NCI-H1092 (cell line): ENCODE measurements at places on chromosomes 4 and X.
A peak's percentile ranks its signal among the peaks of the same experiment; 100 is the strongest.

- DNase-seq, result no peak
Observed at GRCh38 chr4:84171871-84172270, 327.2 kb downstream of the NKX6-1 start.

GRCh38 chrX:5959286-5959685 is 269.4 kb downstream of the NLGN4X start:
- no peak for DNase-seq

GRCh38 chrX:154449618-154450017 is 5.7 kb downstream of the FAM50A start:
- no peak for DNase-seq

GRCh38 chrX:40310447-40310846 is 212.7 kb upstream of the BCOR start:
- no peak for DNase-seq

DNA sequence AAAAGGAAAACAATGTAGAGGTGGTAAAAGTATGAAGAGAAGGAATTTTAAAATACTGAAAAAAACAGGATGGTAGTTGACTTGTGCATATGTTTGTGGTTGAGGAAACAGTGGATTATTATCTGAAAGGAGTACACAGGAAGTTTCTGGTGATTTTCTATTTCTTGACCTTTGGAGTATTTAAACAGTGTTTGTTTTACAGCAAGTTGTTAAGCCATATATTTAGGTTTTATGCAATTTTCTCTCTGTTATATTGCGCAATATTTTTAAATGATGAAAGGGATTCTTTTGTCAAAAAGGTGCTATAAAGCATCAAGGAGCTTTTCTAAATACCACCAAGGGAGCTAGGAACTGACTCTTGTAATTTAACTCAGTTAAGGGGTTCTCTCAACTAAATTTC is 343.1 kb upstream of the MAOA start:
- no peak for DNase-seq

GRCh38 chr4:109947457-109947856 is 34.8 kb downstream of the EGF start:
- no peak for DNase-seq

DNA sequence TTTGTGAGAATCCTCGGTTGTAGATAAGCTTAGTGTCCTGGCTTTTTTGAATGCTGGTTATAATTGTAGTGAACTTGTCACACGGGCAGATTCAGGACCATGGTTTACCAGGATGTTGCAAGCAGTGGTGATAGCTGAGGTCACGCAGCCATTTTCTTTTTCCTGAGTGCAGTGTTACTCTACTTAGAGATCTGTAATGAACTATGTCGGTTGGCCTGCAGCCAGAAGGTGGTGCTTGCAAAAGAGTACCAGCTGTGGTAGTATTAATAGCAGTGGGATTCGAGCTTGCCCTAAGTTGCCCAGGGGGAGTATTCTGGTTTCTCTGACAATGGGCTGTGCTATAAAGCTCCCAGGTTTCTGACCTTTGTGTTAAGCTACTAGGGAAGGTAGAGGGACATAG is 368.9 kb downstream of the SLITRK2 start:
- DNase-seq, result no peak

DNA sequence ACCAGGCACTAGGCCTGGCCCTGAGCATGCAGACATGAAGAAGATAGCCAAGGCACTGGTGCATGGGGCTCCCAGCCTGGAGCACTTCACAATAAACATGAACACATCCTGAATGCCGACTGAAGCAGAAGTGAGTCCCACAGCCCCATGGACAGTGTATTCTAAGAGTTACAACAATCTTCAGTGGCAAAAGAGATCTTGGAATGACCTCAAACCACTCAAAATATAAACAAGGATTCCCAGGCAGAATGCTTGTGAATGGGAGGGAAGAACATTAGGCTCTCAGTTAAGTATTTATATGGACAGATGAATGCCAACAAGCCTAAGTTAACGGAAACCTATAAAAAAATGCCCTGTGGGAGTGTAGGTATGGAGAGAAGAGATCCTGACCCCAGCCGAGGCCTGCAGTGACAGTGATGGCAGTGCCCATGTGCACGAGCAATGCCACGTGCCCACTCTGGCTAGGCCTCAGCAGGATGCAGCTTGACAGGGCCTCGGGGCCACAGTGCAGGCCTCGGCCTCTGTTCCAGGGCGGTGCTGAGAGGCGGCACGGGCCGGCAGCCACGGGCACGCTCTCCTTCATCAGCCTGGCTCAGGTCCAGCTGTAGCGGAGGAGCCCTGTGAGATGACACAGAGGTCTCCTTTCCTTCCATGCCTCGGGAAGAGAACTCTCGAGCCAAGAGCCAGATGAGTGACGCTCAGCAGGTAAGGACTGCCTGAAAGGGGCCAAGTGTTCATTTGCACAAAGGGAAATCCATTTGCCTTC is 49.2 kb downstream of the IRF2 start:
- no peak for DNase-seq

DNA sequence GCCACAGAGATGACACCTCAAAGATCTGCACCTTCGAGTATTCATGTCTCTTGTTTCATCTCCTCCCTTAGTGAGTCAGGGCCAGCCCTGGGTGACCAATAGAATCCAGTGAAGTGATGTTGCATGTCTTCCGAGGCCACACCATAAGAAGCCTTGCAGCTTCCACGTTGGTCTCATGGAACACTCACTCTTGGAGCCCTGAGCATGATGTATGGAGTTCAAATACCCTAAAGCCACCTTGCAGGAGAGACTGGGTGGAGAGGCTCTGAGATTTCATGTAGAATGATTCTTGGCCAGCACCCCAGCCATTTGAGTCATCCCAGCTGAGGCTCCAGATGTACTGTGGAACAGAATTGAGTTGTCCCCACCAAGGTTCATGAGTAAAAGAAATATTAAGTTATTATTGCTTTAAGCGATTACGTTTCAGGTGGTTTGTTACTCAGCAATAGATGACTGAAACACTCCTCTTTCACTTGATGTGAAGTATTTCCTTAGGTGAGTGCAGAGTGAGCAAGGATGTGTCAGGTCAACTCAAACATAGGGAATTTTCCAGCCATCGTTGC is 5.0 kb upstream of the RP2 start:
- no peak for DNase-seq

GRCh38 chrX:17403189-17403691 is 28.2 kb downstream of the NHS start:
- DNase-seq, result no peak

GRCh38 chrX:25003066-25003849 is 12.5 kb downstream of the ARX start:
- DNase-seq, result no peak

- no peak for DNase-seq
Observed at GRCh38 chr4:109313168-109314133, 11.0 kb upstream of the COL25A1 start.

GRCh38 chr4:159252491-159252890 is 149.6 kb downstream of the RAPGEF2 start:
- no peak for DNase-seq

DNA sequence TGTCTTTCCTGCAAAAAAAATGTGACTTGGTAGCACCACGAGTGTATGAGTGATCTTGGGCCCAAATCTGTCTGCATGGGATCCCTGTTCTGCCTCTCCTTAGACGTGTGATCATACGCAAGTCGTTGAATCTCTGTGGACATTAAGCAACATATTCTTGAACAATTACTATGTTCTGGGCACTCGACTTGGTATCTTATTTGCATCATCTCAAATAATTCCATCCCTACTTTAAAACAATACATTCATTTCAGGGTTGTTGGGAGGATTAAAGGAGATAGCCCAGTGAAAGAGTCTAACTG is 145.4 kb upstream of the CPEB2 start:
- no peak for DNase-seq

GRCh38 chrX:40314070-40314469 is 216.3 kb upstream of the BCOR start:
- DNase-seq, result no peak

DNA sequence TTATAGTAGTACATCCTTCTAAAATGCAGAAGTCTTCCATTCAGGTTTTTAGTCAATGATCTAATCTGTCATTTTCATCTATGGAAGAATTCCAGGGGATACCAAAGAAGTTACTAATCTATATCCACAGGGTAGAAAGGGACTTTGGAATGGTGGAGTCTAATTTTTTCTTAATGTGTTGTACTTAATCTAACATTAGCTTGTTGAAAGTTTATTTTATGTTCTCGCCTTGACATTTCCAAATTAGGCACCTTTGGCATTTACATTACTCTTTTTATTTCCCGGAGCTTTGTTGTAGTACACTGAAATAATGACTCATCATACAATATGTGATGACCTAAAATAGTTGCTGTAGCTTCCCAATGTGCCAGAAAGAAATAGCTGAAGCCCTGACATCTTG is 91.5 kb downstream of the HTR2C start:
- DNase-seq, result no peak

DNA sequence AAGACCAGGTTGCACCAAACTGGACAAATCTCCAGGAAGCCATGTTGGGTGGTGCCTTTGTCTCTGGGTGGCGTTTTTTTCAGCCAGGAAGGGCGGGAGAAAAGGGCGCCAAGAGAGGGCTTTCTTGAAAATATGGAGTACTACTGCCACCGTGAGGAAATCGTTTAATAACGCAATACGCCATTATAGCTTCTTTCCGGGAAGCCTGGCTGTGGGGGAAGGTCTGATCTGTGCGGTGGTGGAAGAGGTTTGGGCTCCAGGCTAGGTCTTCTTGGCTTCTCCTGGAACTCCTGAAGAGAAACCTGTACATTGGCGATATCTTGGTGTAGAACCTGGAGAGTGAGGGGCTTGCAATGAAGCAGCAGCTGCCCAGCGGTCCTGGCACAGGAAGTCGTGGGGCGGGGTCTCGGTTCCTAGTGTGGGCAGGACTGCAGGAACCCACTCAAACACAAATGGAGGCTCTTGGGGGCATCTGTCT is 202.7 kb downstream of the OR13H1 start:
- DNase-seq, result peak; percentile 81

DNA sequence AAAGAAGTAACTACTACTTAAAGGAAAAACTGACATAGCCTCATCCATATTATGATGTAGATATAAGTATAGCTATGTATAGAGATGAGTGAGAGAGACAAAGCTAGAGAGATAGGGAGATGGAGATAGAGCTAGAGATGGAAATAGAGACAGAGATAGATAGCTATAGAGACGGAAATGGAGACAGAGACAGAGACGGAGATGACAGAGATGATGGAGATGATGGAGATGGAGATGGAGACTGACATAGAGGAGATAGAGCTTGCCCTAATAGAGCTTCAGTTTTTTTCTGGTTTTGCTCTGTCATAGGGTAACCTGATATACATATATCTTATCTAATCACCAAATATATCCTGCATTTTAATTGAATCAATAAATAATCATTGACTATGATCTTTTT is 4.3 kb downstream of the EDNRA start:
- no peak for DNase-seq

DNA sequence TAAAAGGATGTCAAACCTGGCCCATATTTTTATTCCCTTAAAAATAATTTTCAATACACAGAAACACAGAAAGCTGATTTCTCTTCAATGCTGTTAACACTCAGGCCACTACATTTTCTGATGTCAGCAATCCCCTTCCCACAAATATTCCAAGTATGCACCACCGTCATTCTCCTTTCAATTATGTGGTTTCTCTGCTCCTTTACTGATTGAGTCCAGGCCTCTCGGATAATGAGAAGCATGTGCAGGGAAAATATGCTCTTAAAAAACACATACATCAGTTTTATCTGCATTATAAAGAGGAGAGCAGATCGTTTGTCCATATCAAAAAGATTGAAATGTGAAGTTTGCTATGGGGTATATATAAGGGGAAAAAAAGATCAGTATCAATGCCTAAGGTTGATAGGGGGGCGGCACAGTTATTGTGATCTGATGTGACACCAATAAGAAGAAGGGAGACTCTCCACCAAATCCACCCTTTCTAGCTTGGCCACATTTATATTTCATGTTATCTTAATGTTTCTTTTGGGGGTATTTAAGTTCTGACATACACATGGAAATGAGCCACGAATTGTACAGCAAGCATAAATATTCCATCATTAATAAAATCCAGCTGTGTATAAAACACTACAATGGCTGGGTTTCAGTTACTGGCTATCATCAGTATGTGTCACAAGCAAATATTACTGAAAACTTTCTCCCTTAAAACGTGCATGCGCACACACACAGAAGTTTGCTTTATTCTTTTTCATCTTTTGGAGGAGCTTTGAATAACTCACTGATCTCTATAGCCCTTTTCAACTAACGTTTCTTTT is 6.4 kb downstream of the AMOT start:
- DNase-seq, result no peak

GRCh38 chrX:37912304-37912703 is 64.9 kb upstream of the DYNLT3 start:
- no peak for DNase-seq

- DNase-seq, result no peak
Observed at GRCh38 chr4:164524789-164525188, 229.1 kb upstream of the SMIM31 start.

DNA sequence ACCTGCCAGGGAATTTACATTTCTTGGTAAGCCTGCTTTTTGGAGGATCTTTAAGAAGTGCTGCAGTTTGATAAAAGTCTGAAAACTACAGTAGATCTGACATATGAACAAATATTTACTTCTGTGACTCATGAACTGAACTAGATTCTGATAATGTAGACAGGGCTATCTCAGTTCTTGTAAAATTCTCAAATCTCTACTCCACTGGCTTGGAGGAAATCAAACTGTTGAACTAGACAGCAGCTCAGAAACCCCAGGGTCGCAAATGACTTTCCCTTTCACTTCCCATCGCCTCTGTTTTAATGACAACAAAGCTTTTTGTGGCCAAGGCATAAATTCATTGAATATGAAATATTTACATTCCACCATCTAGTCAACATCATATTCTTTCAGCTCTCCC is 15.4 kb upstream of the OCIAD1 start:
- no peak for DNase-seq

- no peak for DNase-seq
Observed at GRCh38 chr4:40305328-40306170, 29.6 kb upstream of the CHRNA9 start.

DNA sequence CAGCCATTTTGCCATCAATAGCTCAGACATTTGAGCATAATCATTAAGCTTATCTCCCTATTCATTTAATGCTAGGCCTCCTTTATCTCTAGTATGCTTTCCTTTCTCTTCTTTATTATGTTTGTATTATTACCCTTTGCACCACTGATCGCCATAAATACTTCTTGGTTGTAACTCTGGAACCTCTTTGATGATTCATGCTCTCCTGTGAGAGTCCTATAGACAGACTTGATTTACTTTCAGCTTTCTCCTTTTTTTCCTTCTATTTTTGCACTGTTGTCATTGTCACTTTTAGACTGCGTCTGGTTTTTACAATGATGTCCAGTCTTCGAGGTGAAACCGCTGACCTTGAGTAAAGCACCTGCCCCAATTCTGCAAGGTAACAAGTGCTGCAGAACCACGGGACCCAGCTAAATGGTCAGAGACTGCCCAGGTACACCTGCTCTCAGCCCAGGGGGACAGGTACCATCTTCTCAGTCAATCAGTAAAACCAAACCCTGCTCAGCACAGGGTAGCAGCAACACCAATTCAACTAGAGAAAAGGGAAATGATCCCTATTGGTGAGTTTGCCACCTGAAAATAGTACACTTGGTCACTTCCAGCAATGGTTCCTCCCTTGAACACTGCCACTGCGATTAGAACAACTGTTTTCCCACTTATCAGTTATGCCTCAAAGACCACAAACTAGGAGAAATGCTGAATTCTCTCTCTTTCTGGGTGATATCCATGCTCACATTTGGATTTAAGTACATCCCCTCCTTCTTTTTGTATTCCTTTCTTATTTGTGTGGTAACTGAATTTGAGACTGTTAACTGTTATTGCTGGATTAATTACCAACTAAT is 125.1 kb downstream of the MAML3 start:
- no peak for DNase-seq

GRCh38 chrX:116379854-116380253 is 56.6 kb upstream of the SLC6A14 start:
- no peak for DNase-seq

GRCh38 chrX:1453395-1453783 is 680 bp upstream of the ASMTL start:
- no peak for DNase-seq
